ENCODE measurements at places on chromosomes 13 and 19. TPM values are rescaled to one million over a fixed set of nuclear protein-coding genes. Genes with fewer than 3 reads are reported as not detected.
A peak's percentile ranks its signal among the peaks of the same experiment; 100 is the strongest.

DNA sequence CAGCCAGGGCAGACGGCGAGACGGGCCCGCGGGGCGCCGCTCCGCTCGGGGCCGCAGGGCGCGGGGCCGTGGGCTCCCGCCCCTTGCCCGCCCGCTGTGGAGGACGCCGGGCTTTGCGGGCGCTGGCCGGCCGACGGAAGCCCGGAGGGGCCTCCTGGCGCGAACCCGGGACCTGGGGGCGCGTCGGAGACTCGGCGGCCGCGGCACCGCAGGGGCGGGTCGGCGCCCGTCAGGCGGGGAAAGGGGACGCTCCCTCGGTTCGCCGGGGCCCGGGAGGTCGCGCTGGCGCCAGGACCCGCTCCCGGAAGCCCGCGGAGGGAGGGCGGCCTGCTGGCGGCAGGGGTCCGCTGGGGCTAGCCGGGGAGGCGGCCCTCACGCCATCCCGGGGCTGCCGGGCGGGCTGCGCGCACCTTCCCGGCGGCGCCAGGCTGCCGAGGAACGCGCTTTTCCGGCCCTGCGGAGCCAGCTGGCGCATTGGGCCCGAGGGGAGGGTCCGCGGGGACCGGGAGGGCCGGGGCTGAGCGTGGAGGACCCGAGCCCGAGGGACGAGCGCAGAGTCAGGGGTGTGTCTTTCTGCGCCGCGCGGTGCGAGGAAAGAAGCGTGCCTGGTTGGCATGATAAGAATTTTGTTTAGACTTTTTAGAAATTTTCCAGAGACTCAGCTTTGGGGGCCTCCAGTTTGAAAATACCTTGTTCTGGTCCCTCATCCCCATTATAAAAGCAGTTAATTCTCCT, 511 bp downstream of the GARRE1 start:
- no peak for DNase-seq

DNA sequence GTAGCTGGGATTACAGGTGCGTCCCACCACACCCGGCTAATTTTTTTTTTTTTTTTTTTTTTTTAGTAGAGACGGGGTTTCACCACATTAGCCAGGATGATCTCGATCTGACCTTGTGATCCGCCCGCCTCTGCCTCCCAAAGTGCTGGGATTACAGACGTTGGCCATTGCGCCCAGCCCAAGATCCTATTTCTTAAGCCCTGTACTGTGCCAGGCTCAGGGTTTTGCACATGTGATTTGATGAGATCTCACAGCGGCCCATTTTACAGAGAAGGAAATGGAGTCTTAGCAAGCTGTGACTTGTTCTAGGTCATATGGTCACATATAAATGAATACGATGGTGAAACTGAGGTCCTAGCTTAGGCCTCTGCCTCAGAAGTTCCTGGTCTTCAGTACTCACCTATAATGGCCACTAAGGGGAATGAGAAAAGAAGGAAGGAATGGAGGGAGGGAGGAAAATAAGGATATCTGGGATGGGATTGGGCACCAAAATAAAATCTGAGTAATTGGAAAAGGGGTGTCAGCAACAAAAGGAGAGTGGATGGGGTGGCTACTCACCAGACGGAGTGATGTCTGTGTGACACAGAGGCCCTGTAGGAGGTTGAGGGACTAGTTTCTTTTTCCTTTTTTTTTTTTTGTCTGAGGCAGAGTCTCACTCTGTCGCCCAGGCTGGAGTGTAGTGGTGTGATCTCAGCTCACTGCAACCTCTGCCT, 1.3 kb downstream of the OSCAR start:
- peak; percentile 43 for DNase-seq

DNA sequence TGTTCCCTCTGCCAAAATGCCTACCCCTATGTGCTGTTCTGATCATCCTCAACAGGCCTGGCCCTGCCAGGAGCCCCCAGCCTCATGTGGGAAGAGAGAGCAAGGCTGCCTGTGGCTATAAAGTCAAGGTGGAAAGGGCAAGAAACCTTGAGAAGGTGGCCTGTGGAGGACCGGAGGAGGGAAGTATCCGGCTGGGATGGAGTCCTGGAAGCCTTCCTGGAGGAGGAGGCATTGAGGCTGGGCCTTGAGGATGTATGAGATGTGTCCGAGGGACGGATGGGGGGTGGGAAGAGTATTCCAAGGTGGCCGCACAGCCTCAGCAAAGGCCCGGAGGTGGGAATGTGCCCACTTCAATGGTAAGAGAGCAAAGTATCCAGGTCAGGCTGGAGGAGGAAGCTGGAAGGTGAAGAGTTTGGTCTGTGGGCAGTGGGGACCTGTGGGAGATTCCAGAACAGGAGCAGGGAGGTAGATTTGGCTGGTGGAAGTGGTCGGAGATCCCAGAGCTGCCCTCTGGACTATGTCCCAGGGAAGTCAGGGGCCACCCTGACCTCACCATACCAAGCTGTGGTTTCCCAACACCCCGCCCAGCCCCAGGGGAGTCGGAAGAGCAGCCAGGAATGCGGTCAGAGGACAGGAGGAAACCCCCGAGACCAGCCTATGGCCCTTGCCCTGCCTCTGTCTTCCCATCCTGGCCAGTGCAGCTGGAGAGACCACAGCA, 3.0 kb upstream of the PLIN4 start:
- no peak for DNase-seq

GRCh38 chr13:112947796-112948195, 21.2 kb upstream of the MCF2L start:
- DNase-seq: no peak

- DNase-seq: no peak
These were observed 150.9 kb downstream of the VWA8 start for GRCh38 chr13:41809962-41810361.

DNA sequence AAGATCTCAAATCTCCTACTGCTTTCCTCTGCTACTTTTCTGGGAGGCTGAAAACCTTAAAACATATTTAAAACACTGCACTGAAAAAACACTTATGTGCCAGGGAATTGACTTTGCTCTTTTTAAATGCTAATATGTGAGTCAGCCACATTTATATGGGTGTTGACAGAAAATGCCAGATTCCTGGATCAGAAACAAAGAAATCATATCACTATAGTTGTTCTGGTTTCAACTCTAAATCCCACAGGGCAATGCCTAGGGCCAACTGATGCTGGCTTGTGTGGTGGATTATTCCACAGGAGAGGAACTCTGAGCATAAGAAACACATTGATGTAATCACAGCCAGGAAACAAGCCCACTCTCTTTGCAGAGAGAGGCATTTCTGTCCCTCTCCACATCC, 1439.0 kb upstream of the SPRY2 start:
- DNase-seq: no peak

- DNase-seq: no peak
These were observed 14.4 kb downstream of the MICOS13 start for GRCh38 chr19:5665781-5666513.

- no peak for DNase-seq
These were observed 153.3 kb downstream of the TNFRSF19 start for GRCh38 chr13:23723471-23723870.

- peak; percentile 52 for DNase-seq
These were observed 121.2 kb upstream of the MLNR start for GRCh38 chr13:49098771-49099512.

GRCh38 chr13:108911807-108912206, 282.4 kb downstream of the MYO16 start:
- no peak for DNase-seq

DNA sequence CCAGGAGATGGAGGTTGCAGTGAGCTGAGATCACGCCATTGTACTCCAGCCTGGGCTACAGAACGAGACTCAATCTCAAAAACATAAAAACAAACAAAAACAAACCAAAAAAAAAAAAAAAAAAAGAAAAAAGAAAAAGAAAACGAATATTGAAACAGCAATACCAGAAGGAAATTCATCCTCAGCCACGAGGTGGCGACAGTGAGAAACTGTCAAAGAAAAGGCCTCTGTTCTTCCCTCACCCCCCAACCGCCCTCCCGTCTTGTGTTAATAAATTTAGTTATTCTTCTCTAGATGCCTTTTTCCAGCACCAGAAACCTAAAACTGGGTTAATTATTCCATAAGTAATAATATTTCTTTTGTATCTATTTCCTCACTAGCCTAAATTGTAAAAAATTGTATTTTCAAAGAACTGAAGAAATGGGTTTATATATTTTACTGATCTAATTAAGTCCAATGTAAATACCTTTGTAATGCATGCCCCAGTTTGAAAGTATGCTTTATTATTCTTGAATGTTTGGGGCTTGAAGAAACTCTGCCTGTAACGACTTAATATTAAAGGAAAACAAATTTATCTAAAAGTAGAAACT, 38.6 kb downstream of the LIG4 start:
- DNase-seq: peak; percentile 1

DNA sequence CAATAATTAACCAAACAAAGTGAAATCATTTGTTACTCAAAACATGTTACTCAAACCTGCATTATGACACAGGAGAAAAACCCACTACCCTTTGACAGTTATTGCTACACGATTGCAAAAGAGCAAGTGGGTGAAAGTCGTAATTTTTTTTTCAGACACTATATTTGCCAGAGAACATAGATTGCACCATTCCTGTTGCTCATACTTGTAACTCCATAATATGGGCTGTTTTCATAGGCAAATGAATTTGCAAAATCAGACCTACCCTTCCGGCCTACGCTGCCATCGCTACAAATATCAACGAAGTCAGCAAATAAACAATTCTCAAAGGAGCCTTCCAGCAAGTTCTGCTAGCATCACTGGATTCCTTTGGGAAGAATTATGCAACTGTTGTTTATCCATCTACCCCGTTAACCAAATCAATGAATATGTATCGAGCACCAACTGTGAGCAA, 396.5 kb downstream of the IRS2 start:
- peak; percentile 95 for DNase-seq

- no peak for DNase-seq
These were observed at the start of gene TRPC4 for GRCh38 chr13:37869756-37870488. TSS of gene TRPC4 (minus strand) at chr13:37869772. CDS start at chr13:37783333, 86,439 bp downstream.

DNA sequence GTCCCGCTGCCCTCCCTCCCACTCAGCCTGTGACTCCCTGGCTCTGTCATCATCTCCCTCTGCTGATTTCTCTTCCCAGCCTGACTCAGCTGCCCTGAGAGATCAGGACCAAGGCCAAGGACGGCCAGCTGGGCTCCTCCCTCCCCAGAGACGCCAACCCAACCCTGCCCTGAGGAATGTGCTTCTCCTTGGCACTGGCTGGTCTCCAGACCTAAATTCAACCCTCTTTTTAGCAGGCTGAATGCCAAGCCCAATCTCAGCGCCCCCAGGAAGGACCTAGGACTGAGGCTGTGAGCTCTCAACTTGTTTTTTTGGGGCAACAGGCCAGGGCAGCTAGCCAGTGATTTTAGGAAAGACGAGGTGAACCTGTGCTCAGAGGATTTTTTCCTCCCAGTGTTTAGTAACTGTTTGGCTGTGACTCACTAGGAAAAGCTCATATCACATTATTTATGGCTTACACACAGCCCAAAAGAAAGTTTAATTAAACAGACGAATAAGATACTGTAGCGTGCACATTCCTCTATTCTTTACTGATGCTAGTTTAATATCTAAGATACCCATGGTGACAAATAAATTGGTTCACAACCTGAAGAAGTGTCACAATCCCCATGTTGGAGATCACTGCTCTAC, 7.4 kb upstream of the IGFL1 start:
- DNase-seq: no peak

GRCh38 chr13:49657241-49657641, 28.9 kb downstream of the ARL11 start:
- no peak for DNase-seq

GRCh38 chr19:51330366-51330765, 11.6 kb downstream of the VSIG10L start:
- DNase-seq: no peak

DNA sequence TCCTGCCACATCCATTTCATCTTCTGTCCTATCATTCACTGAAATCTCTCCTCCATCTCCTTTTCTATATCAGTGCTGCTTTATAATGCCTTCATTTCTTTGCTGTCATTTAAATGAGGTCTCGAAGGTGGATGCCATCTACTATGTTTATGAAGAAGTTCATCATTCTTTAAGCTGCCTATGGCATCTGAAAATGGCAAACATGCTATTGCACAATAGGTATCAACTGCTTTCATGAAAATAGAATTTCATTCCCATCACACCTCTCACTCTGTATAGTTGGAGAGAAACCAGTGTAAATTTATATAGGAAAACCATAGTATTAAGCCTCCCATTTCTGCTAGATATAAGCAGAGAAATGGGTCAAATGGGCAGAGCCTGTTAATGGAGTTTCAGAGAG, 100.2 kb downstream of the FGF9 start:
- no peak for DNase-seq

- no peak for DNase-seq
These were observed 14.9 kb downstream of the TEX29 start for GRCh38 chr13:111335298-111335697.

- DNase-seq: no peak
These were observed 12.3 kb downstream of the TMED1 start for GRCh38 chr19:10823690-10824089.

BST2 gene
- polyA plus RNA-seq: 272 TPM

MBD3L3 gene
- not detected for polyA plus RNA-seq

KLK6 gene
- polyA plus RNA-seq: not detected

CACNG8 gene
- polyA plus RNA-seq: 0.04 TPM

ZNF285 gene
- polyA plus RNA-seq: 0.05 TPM

SULT2B1 gene
- polyA plus RNA-seq: 0.09 TPM

OSCAR gene
- polyA plus RNA-seq: 270 TPM
